Astrocyte of the hippocampus (primary cell): ENCODE measurements at places on chromosomes 4 and X.
A peak's percentile ranks its signal among the peaks of the same experiment; 100 is the strongest.

GRCh38 chrX:47234583-47234982, 1.8 kb downstream of the USP11 start:
- DNase-seq: no peak

- no peak for DNase-seq
Observed at GRCh38 chrX:48514126-48514806, 5.5 kb downstream of the PORCN start.

GRCh38 chr4:53709693-53710092, 118.4 kb upstream of the LNX1 start:
- DNase-seq: no peak

DNA sequence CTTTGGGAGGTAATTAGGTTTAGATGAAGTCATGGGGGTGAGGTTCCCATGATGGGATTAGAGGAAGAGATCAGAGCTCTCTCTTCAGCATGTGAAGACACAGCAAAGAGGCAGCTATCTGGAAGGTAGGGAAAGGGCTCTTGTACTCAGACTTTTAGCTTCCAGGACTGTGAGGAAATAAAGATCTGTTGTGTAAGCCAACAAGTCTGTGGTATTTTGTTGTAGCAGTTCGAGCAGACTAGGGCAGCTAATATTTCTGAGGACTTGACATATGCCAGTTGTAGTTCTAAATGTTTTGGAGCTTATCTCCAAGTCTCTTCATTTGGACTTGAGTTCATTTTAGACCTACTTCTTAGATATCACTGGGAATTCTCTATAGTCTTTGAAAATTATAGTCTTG, 137.3 kb upstream of the PDE5A start:
- no peak for DNase-seq

DNA sequence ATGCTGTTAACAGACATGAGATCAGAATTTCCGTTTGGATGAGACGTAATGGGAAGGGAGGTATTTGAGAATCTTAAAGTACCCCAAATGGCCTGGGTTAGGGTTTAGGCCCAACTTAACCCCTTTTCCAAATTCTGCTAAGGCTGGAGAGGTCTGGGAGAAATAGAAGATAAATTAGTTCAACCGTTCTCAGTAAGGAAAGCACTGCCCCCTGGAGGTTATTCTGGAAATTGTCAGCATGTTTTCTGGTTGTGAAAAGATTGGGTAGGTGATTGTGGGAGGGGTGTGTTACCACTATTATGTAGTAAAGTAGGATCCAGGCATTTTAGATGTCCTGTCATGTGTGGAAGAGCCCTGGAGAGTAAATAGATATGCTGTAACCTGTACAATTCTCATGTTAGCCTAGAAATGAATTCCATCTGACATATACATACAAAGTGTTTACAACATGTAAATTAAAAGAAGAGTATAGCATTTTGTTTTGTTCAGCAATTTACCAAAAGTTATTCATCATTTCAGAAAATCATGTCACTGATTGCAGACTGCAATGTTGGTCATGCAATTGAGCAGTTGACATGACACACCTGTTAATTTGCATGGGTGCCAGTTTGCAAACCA, 26.8 kb upstream of the GRXCR1 start:
- DNase-seq: peak; percentile 73

GRCh38 chr4:77395481-77395880, 210.1 kb upstream of the CXCL13 start:
- no peak for DNase-seq

GRCh38 chrX:47158131-47158530, 13.1 kb downstream of the RBM10 start:
- DNase-seq: no peak
